Left renal pelvis (tissue), 4 donors: ENCODE measurements at places on chromosomes 16 and 17.

- no peak for DNase-seq
These were observed 175.4 kb downstream of the SEC14L1 start for GRCh38 chr17:77316191-77316641.

GRCh38 chr17:30433514-30433913 lies 43.7 kb upstream of the GOSR1 start:
- no peak for DNase-seq

GRCh38 chr17:69558796-69559195 lies 144.3 kb downstream of the MAP2K6 start:
- DNase-seq: no peak

DNA sequence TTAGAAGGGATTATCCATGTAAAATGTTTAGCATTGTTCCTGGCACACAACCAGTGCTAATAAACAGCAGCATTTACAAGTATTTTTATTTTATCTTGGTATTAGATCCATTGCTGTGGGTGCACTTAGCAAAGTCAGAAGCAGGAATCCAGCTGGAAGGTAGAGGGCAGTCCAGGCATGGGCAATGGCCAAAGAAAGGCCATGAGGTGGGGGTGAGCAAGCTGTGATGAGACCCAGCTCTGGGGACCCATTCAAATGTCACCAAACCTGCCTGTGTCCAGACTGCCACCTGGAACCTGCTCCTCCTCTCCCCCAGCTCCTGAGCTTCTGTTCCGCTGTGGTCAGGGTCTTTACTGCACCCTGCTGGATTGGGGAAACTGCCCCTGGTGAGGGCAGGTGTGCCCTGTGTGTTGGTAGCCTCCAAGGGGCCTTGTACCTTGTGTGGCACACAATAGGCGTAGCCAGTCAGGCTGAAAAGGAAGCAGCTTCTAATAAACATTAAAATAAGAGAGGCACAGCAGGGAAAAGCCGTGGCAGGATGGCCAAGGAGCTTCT lies 118.0 kb upstream of the CRHR1 start:
- no peak for DNase-seq

DNA sequence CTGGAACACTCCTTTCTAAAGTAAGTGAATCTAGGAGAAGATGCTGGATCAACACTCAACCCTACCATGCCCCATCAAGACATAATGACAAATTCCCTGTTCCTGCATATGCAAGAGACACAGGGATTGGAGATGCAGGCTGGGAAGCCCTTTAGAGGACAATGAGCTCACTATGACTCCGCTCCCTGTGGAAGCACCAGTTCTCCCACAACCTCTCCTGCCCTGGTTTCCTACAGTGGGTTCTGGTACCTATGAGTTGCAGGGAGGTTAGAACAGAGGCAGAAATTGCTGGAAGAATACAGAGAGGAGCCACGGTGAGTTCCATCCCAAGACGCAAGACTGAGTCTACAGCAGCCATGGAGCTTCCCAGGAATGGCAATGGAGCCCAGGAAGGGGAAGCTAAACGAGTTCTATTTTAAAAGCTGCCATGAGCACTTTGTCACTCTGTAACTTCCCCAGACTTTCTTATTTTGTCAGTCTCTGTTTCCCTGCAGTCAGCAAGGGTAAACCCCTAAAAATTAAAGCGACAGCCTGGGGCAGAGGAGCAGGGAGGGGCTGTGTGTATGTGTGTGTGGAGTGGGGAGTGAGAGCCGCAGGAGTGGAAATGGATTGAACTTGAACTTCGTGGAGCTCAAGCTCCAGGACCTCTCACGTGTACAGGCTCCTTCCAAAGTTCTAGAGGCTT lies 42.3 kb upstream of the PIK3R6 start:
- no peak for DNase-seq

DNA sequence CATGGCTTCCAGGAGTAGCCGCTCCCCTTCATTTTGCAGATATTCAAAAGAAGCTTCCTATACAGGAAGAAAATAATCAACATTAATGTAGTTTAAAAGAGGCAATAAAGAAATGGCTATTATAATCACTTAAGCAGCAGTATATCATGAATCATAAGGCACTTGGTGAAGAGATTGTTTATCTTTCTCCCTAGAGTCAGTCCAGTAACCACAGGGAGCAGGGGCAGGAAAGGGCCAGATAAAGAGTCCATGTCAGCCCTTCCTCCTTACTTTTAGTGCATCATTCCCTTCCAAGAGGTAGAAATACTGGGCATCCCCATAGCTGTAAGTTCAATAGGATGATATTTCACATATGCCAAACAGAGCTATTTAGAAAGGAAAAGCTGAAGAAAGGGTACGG lies 184.6 kb upstream of the C17orf78 start:
- DNase-seq: no peak

DNA sequence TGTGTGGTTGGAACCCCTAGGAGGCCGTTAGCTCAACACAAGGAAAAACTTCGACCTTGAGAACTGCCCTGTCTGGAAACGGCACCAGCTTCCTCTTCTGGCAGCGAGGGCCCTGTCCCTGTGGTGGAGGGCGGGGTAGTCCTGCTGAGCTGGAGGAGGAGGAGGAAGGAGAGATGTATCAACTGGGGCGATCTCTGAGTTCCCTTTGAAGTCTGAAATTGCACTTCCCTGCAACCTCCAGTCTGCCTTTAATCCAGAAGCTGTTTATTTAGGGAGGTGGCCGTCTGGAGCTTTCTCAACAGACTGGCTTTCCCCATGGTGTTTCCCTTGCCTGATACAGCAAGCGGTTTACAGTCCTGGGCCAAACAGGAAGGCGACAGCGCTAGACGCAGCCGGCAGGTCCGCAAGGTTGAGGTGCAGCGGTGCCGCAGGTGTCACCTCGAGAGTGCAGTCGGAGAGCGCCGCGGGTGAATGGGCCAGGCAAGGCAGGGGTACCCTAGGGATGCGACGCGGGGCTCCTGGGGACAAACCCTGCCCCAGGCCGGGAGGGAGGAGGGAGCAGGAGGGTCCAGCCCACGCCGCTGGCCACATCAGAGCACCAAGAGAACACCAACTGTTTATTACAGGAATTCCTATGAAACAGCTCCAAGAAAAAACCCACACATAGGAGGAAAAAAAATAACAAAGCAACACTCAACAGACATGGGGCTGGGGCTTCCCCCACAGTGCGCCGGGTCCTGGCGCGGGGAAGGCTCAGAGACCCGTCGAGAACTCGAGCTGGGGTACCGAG lies 11.4 kb upstream of the MRPS23 start:
- no peak for DNase-seq

DNA sequence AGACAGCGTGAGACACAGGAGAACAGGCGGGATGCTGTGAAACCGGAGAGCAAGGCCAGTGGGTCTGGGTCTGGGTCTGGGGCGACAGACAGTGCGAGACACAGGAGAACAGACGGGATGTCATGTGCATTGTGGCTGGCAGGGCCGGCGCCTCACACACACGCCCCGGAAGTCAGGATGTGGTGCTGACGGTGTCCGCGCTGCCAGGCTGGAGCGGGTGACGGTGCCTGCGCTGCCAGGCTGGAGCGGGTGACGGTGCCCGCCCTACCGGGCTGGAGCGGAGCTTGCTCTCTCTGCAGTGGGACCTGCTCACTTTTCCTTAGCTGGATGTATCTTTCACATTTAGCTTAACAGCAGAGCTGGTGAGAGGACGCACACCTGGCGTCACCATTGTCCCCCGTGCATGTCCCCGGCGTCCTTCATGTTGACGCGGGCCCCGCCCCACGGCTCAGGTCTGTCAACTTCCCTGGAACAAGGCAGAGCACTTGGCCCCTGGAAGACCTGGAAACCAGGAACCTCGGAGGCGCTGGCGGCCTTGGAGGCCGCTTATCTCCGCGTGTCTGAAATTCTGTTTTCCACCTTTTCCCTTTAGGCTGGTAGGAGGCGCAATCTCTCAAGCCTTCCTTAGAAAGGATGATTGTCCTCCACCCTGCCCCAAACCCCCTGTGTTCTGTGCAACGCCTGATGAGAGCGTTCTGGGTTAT lies 43.0 kb upstream of the ZNF750 start:
- no peak for DNase-seq

GRCh38 chr16:228151-228851 lies 948 bp downstream of the LUC7L start:
- DNase-seq: no peak

DNA sequence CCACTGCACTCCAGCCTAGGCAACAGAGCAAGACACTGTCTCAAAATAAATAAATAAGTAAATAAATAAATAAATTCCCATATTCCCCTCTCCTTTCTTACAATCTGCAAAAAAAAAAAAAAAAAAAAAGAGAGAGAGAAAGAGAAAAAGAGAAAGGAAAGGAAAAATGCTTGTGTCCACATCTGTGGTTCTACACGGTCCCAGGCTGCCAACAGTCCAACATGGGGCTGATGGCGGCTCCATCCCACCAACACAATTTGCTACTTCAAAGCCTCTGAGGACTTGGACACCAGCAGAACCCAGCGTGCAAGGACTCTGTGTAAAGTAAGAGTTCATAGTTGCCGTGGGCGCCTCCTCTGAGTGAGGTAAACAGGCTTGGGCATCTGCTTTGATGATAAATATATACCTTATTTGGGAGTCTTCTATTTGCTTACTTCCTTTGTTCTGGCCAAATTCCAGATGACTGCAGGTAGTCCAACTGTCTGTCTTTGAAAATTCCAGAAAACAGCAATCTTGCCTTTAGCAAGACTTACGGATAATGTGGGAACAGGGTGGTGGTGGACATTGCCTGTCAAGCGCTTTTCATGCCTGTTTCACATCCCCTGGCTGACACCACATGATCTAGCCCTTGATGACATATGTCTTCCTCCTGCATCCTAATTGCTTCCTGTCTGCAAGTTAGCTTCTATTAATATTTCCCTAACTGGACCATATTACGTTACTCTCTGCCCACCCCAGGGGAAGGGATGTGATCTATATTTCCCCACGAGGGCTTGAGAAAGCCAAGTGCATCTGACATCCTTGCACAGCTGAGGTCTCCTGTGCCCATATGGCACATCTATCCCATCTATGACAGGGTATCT lies 10.1 kb downstream of the LITAF start:
- no peak for DNase-seq

DNA sequence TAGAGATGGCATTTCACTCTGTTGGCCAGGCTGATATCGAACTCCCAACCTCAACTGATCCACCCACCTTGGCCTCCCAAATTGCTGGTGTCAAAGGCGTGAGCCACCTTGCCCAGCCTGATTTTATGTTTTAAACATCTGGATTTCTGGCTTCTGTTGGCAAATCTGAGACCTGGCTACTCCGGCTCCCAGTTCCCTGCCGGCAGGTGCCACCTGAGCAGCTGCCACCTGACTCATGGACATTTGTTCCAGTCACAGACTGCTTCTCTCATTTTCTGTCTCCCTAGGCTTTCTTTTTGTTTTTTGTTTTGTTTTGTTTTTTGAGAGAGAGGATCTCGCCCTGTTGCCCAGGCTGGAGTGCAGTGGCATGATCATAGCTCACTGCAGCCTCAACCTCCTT lies 9.6 kb downstream of the PMM2 start:
- no peak for DNase-seq

DNA sequence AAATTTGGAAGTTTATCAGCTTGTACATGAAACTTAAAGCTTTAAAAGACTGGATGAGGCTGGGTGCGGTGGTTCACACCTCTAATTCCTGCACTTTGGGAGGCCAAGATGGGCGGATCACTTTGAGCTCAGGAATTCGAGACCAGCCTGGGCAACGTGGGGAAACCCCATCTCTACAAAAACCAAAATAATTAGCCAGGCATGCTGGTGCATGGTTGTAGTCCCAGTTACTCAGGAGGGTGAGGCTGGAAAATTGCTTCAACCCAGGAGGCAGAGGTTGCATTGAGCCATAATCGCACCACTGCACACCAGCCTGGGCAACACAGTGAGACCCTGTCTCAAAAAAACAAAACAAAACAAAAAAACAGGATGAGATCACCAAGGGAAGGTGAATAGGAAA lies 209.5 kb downstream of the AATF start:
- no peak for DNase-seq

- DNase-seq: no peak
These were observed 8.0 kb downstream of the SEZ6 start for GRCh38 chr17:28997806-28998205.

GRCh38 chr17:37828651-37829124 lies 83.8 kb upstream of the HNF1B start:
- DNase-seq: no peak

DNA sequence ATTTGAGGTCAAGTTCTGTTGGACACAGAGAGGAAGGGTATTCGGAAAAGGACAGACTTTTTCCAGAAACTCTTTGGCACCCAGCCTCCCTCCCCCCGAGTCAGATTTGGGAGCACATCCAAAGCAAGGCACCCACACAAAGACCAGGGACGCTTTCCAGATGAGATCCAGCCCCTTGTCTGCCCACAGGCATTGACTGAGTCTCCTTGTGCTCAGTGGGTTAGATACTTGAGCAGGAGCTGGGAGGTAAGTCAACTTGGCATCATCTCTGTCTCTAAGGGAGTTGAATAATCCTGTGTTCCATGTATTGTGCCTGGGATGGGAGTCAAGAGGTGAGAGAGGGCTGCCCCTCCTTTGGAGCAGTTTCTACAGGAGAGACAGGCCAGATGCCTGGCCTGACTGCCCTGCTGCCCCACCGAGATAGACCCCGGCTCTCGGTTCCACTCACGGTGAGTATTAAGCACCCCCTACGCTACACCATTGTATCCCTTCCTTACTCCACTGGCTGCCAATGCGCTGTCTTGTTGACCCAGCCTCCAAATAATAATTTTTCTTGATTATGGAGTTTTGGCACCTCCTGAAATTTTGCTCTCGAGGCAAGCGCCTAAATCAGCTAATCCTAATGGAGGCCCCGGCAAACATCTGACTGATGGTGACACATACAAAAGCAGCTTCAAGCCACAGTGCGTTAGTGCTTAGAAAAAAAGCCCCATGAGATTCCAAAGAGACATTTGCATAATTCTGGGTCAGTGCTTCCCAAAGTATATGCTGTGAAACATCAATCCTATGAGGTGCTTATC lies 29.6 kb upstream of the MAP3K14 start:
- no peak for DNase-seq

DNA sequence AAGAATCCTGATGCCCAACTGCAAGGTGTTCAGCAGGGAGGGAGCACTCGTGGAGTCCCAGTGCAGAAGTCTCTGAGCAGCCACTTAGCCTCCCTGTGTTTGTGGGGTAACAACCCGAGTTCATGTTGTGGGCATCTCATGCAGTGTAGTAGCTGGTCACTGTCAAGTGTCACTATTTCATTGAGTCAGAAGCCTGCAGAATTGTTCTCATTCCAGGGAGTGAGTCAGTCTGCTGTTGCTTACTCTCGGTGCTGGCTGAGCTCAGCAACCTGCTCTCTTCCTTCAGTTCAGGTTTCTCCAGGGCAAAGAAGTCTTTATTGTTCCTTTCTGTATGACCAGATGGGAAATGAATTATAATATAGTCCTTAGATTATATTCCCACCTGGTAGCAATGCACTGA lies 24.1 kb downstream of the HMOX2 start:
- DNase-seq: no peak

GRCh38 chr16:19354371-19354770 lies 63.3 kb upstream of the TMC5 start:
- no peak for DNase-seq
